ENCODE measurements at places on chromosomes 2 and 18.

GRCh38 chr2:86337244-86337835 is at the start of gene REEP1:
Gene REEP1, minus strand, starts transcription at chr2:86337626. Its CDS starts 116 bp downstream, at chr2:86337510.
- DNase-seq, result no peak

DNA sequence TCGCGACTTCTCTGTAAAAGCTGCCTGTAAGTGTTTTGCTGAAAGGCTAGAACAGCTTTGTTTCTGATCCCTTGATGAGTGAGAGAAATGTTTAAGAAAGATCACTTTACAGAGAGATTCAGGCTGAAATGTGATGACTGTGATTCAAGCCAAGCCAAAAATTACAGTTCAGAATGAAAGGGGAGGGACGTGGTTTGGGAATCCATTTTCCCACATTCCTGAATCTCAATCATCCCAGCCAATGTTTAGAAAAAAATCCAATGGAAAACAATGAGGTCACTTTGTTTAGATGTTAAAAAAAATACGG is 416.7 kb downstream of the ARHGAP15 start:
- no peak for DNase-seq

GRCh38 chr18:5746844-5747243 is 148.5 kb downstream of the TMEM200C start:
- no peak for DNase-seq

DNA sequence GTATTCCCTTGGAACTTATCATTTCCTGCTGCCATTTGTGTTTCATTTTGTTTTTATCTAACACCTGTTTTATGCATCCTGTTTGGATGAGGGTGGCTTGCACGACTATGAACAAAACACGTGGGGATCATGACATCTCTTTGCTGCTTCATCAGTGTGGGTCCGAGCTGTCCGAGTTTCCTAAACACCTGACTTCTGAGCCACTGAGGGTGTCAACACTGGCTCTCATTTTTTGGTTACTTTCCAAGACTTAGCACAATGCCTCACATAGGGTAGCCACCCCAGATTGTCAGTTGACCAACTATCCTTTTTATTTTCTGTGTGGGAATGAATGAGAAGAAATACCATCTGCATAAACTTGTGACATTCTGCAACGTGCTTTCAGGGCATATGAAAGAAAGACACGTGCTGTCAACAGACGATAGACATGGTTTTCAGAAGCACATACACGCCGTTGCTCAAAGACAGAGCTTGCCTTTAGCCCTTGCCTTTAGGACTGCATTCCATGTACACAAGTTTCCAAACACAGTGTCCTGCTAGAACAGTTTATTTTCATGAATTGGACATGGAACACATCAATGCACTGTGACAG is 166.7 kb downstream of the MYT1L start:
- DNase-seq, result no peak

GRCh38 chr2:177680866-177681712 is 288.5 kb downstream of the AGPS start:
- DNase-seq, result no peak
